CD4-positive, alpha-beta T cell treated with Interferon gamma for 1 hour (primary cell): ENCODE measurements at places on chromosomes 6 and 20.

DNA sequence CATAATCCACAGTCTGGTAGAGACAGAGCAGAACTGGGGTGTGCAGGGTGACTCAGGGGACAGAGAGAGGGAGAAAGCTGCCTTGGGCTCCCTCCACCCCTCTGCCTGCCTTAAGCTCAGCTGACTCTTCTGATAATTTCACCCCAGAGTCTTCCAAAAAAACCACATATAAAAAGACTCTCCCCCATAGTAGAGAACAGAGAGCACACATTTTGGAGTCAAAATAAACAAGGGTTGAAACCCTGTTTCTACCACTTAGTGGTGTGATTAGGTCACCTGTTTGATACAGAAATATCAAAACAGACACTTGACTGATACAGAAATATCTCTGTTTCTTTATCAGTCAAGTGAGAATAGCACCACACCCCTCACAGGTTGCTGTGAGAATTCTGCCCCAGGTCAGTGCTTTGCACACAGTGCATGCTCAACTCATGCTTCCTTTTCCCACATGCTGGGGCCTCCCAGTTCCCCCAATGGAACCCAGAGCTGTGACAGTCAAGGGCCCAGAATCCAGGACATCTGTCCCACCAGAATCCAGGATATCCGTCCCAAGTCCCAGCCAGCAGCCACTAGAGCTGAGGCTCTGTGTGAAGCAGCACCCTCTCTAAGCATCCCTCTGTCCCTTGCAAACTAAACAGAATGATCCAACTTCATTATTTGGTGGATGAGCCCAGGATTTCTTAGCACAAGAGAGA lies 1.2 kb downstream of the TREML2 start:
- DNase-seq, result no peak

DNA sequence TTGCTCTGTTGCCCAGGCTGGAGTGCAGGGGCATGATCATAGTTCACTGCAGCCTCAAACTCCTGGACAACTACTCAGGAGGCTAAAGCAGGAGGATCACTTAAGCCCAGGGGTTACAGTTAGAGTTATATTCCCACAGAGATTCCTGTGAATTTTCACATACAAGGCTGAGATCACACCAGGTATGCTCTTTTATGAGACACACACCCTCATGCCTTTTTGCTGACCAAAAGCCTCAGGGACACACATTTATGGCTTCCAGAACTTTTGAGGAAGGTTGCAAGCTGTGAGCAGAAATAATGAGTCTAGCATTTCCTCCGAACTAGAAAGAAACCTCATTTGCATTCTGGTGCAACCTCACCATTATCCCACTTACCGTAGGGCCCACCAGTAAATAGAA lies 370.5 kb upstream of the ARID1B start:
- no peak for DNase-seq

- no peak for DNase-seq
Observed at GRCh38 chr6:50288881-50289280, 239.2 kb upstream of the DEFB112 start.

- no peak for DNase-seq
Observed at GRCh38 chr20:5822569-5822968, 72.4 kb downstream of the SHLD1 start.

DNA sequence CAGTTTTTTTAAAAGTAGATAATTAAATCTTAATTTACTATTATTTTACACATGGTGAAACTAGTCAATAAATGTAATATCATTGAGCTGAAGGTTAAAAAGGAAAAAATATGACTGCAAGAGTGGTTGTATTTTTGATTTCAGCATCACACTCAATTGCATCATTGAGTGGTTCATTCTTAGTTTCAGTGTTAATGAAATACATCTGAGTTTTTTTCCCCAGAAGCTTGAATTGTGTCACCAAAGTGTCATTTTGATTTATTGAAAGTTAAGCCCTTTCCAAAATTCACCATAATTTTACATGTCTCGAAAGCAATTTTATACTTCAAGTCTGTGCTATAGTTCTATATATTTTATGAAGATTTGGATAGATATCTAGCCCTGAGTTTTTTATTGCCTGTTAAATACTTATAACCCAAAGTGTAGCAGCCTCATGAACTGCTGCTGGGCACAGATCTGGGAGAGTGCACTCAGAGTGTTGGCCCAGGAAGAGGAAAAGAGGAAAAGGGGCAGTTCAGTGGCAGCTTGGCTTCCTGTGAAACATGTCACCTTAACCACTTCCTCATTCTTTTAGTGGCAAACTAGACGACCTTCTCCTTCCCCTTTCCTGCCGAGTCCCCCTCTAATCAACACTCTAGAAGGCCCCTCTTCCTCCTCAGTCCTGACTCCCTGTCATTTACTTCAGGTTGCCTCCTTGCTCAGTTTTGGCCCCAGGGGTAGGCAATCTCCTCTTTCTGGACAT lies 140.7 kb downstream of the ESR1 start:
- DNase-seq, result peak; percentile 22

- no peak for DNase-seq
Observed at GRCh38 chr6:44800784-44801592, 413.5 kb downstream of the CDC5L start.
